H9 (cell line): ENCODE measurements at places on chromosomes 2 and 18. TPM values are rescaled to one million over a fixed set of nuclear protein-coding genes. Genes with fewer than 3 reads are reported as not detected.

ITGB6 gene
- total RNA-seq = not detected in 2 replicates

REG3A gene
- not detected in 2 replicates for total RNA-seq

MAPK4 gene
- 1.6 and 1.9 TPM in 2 replicates for total RNA-seq

DNA sequence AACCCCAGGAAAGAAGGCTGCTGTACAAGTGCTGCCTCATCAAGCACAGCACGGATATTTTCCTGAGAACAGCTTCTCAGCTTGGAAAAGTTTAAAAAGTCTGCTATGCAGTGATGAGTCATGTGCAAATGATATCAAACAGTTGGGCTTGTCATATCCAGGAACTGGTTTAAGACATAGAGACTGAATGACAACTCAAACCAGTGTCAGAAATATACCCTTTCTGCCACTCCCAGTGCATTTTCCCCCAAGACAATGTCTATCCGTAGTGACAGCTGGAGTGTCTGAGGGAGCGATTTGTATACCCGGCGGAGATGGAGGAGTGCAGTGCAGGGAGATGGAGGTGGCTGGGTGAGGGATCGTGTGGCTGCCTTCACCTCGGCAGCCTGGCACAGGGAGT is 28.2 kb downstream of the SOX11 start:
- DNase-seq = no peak

- no peak for DNase-seq
These were observed 57.4 kb upstream of the LGALSL start for GRCh38 chr2:64396551-64396950.
